Frontal cortex (tissue), 4 donors: ENCODE measurements at places on chromosomes 2 and 18. TPM values are rescaled to one million over a fixed set of nuclear protein-coding genes. Genes with fewer than 3 reads are reported as not detected.

- DNase-seq, result no peak
Measured at GRCh38 chr18:79738581-79739439, 58.9 kb upstream of the KCNG2 start.

The MYO5B gene
- 9.8 TPM for total RNA-seq

The VWA3B gene
- under 0.01 TPM for total RNA-seq

DNA sequence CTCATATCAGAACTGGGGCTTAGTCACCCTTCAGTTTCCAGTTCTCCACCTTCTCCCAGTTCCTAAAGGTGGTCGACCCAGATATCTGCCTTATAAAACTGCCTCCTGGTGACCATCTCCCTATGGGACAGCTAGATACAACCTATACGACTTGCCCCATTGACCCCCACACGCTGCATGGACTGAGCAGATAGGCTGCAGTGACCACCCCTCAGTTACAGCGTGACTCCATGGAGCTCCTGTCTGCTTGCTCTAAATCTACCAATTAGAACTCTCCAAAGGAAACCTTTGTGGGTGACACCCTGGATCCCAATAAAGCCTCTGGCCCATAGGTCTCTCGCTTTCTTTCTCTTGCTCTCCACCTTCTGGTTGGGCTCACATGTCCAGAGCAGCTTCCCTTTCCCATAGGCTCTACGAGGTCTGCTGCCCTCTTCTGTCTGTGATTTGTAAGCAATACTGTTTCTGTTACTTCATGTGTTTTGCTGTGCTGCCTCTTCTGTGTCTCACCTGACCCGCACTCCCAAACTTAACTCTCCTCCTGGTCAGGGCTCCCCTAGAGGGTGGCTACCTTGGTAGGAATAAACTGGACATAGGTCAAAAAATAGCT lies 971.3 kb upstream of the FAM98A start:
- no peak for DNase-seq

The SCRN3 gene
- total RNA-seq, result 42.4 TPM

GRCh38 chr2:133794114-133794513 lies 225.9 kb upstream of the NCKAP5 start:
- no peak for DNase-seq

GRCh38 chr18:48194591-48195181 lies 214.5 kb downstream of the ZBTB7C start:
- no peak for DNase-seq

GRCh38 chr18:48137374-48138081 lies 207.1 kb upstream of the SMAD2 start:
- DNase-seq, result no peak

DNA sequence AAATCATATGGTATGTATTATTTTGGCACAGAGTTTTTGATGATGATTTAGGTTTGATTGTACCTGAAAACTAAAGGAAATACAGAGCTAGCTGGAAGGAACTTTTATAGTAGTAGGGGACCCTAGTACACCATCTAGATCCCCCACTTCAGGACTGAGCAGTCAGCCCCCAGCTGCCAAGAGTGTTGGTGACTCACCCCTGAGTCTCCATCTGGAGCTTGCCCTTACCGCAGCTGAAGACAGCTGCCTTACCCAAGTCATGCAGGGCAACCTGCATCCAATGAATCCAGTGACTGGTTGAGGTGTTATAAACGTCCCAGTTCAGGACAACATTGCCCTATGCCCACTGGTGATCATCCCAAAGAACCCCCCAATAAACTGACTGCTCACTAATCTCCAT lies 15.3 kb downstream of the PMS1 start:
- DNase-seq, result no peak

DNA sequence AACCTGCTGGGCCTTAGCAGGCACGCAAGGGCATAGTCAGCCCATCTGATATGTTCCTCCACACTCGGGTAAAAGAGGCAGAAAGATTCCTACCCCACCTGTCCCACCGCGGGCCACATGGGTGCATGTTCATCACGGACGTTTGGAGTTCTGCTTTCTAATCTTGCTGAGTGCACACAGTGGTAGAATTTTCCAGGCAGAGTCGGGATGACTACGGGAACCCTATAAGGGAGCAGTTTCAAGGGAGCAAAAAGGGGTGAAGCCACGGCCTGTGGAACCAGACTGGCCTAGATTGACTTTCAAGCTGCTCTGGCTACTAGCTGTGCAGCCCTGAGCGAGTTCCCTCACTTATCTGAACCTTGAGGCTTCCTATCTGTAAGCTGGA lies 36.8 kb downstream of the POU3F3 start:
- DNase-seq, result no peak

- DNase-seq, result no peak
Measured at GRCh38 chr2:225574582-225575138, 175.2 kb downstream of the NYAP2 start.

The PFN4 gene
- not detected for total RNA-seq

The SETBP1 gene
- total RNA-seq, result 34.2 TPM

The SMYD1 gene
- total RNA-seq, result not detected

The NLRC4 gene
- 0.41 TPM for total RNA-seq

The GBX2 gene
- total RNA-seq, result 0.41 TPM

DNA sequence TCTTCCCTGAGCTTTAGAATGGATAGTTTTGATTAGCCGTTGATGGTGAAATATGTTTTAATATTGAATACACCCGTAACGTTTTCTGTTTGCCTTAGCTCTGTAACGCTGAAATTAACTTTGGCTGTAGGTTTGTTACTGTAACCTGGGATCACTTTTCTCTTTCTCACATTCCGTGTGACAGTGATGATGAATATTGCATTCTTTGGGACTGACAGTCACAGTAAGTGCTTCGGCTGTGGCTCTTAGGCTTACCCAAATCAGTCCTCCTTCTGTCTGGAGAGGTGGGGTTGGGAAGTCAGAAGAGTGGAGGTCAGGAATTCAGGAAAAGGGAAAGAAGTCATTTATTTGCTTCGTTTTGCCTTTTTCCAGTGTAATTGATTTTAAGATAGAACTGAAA lies 18.0 kb downstream of the RMC1 start:
- DNase-seq, result no peak
